Fibroblast of villous mesenchyme (primary cell): ENCODE measurements at places on chromosomes 1 and 21. TPM values are rescaled to one million over a fixed set of nuclear protein-coding genes. Genes with fewer than 3 reads are reported as not detected.

Gene HSD3B1
- total RNA-seq: 2.6 TPM in 1 of 2 replicates, not detected in the other

Gene ELF3
- 0.32 and 3.9 TPM in 2 replicates for total RNA-seq

Gene DPYD
- 22.5 and 48.4 TPM in 2 replicates for total RNA-seq

Gene RORC
- under 0.01 TPM in 1 of 2 replicates, not detected in the other for total RNA-seq

Gene S100A11
- 126 and 197 TPM in 2 replicates for total RNA-seq

Gene KLHDC7A
- total RNA-seq: not detected in 2 replicates

Gene OR14K1
- total RNA-seq: not detected in 2 replicates

Gene C1orf74
- total RNA-seq: 3.0 and 3.5 TPM in 2 replicates

Gene ZSCAN20
- 7.7 and 10.4 TPM in 2 replicates for total RNA-seq

Gene RNF223
- total RNA-seq: not detected in 2 replicates

Gene NBPF14
- total RNA-seq: 15.5 and 22.9 TPM in 2 replicates

Gene MIXL1
- total RNA-seq: 0.43 TPM in 1 of 2 replicates, not detected in the other

Gene C1QA
- total RNA-seq: not detected in 2 replicates

Gene ANGPTL1
- 2.6 and 4.3 TPM in 2 replicates for total RNA-seq

Gene NLRP3
- 0.43 and 0.97 TPM in 2 replicates for total RNA-seq
